ENCODE measurements at places on chromosomes 4 and X. TPM values are rescaled to one million over a fixed set of nuclear protein-coding genes. Genes with fewer than 3 reads are reported as not detected.

Gene PRDX4
- polyA plus RNA-seq = 57.6 TPM

Gene ODAPH
- polyA plus RNA-seq = 0.02 TPM

DNA sequence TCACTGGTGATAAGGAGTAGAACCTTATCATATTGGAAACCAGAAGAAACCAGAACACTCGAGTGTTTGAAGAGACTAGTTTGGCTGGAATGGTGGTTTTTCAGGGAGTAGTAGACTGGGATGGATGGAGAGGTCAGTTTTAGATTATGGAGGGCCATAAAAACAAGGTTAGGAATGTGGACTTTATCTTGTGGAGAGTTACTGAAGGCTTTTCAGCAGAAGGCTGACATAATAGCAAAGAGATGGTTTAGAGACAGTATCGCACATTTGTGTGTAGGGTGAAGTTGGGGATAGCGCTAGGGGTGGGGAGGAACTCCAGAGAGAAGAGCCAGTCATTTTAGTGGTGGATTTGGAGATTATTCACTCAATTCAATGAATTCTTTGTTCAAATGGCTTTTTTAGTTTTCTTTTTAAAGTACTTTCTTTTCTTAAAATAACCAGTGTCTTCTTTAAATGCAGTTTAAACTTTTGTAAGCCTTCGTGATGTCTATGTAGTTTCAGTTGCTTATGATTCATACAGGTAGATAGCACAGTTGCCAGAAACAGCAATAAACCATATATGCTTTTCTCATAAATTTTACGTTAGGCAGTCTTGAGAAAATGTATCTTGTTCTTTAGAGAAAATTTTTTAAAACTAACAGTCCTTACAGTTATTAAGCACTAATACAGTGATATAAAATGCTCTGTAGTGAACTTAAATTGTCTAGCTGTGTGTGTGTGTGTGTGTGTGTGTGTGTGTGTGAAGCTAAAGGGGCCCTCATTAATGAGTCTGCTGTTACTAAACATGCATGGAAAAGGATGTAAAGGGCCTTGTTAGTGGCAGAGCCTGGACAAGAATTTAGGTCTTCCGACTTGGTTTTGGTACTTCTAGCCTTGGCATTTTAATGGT lies 3.8 kb downstream of the ARHGAP10 start:
- DNase-seq = no peak
- peak overlapping the region; percentile 74 for H3K27ac ChIP-seq
- H3K27me3 ChIP-seq = no peaks in the 10 kb centered on the region
- H3K4me3 ChIP-seq = no peak overlapping the region

- no peaks in the 10 kb centered on the region for H3K27me3 ChIP-seq
- H3K4me1 ChIP-seq = peaks cover 1% of the 10 kb centered on the region
- H3K27ac ChIP-seq = no peak overlapping the region
- no peak for DNase-seq
Measured at GRCh38 chr4:3127112-3127511, 52.6 kb downstream of the HTT start.

DNA sequence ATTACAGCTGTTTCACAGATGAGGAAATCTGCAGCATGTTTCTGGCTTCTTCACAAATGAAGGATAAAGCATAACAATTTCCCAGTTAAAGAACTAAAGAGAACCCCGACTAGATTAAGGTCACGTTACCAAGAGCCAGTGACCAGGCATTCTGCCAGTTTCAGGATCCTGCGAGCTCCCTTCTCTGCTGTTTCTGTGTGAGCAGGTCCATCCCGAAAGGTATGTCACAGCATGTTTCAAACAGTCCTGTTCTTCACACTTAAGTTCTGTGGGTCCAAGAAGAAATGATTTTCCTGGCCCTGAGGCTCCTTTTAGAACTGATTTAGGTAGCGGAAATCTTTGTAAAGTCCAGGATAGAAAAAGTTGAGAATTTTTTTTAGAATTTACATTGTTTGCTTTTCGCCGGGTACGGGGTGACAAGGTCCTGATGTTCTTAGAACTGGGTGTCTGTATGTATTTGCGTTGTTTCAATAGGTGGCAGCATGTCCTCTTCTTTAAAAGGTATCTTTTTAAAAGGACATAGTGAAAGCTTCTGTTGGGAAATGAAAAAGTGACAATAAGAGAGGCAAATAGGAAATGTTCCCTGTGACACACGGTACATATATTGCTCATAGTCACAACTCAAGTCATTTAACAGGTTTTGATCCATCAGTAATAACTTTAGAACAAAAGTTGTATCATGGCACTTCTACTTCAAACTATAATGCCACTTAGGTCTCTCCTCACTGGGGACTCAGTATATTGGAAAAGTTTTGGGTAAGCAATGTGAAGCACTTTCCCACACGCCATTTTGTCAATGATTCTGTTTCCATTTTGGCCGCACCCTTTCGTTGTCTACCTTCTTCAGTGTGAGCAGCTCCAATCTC lies 18.4 kb downstream of the IL21 start:
- peaks cover 5% of the 10 kb centered on the region for H3K4me1 ChIP-seq
- H3K36me3 ChIP-seq = no peaks in the 10 kb centered on the region
- H3K27ac ChIP-seq = no peak overlapping the region
- DNase-seq = peak; percentile 57
- no peaks in the 10 kb centered on the region for H3K27me3 ChIP-seq
- H3K4me3 ChIP-seq = no peak overlapping the region

DNA sequence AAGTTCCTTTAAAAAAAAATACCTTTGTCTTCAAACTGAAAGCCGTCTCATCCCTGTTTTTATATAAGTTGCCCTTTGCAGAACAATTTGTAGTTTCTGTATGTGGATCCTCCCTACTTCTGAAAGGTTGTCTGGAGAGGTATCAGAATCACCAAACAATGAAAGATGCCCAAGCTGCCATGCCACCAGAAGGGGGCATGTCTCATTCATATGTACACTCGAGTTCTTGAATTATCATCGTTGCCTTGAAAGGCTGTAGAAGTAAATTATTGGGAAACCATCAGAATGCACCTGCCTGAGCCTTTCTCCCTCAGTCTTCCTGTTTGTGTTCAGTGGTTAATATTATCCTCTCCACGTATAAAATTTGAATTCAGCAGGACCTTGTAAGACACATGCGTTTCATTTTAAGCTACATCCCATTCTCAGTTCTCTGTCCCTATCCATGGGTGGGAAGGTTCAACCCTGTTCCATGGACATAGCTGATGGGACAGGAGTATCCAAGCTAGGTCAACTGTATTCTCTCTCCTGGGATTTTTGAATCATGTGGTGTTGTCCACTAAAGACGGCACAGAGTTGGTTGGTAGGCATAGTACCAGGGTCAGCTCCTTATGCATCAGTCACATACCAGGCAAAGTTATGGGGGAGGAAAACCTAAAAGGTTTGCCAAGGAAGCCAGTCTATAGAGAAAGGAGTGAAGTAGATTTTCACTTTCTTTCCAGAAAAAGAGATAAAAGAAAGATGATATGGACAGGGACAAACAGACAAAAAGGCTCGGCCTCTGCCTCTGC lies 24.0 kb downstream of the GALNT7 start:
- H3K36me3 ChIP-seq = no peaks in the 10 kb centered on the region
- peaks cover 6% of the 10 kb centered on the region for H3K4me1 ChIP-seq
- DNase-seq = no peak
- no peak overlapping the region for H3K27ac ChIP-seq
- H3K4me3 ChIP-seq = no peak overlapping the region

- no peak overlapping the region for H3K4me3 ChIP-seq
- no peak overlapping the region for H3K27ac ChIP-seq
Measured at GRCh38 chr4:103915224-103915869, 195.6 kb upstream of the TACR3 start.
